ENCODE measurements at places on chromosomes 1 and 21.

- no peak for DNase-seq
These were observed 24.2 kb upstream of the DYNLT5 start for GRCh38 chr1:66728021-66728420.

DNA sequence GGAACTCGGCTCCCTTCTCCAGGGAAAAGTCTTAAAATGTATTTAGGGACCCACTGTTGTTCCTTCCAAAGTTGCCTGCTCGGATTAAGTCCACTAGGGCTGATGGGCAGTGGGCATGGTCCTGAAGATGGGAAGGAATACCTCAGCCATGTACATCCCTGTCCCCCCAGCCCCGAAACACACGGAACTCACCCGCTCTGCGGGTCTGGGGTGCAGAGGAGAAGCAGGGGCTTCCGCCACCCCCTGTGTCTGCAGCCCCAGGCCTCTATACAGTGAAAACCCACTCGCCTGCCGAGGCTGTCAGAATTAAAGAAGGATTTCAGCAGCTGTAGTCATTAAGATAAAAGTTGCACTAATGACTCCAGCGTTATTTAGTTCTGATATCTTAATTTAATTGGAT lies 212.6 kb upstream of the VAMP3 start:
- DNase-seq = no peak

DNA sequence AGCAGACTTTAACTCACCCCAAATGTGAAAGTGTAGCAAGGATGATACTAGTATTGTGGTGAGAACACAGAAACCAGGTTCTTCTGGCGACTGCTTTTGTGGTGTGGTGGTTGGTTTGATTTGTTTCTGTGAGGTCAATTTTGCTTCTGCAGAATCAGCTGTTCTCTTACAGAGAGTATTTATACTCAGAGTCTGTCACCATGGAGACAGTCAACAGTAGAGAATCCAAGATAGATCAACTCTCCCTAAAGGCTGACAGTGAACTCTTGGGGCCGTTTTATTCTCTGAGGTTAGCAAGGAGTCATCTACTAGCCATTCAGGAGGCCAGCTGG lies at the start of gene CFAP107:
CFAP107 (plus strand) TSS at position 209 of the 332 bp plus-strand sequence. CDS start 231 bp downstream, outside the sequence.
- no peak for DNase-seq

DNA sequence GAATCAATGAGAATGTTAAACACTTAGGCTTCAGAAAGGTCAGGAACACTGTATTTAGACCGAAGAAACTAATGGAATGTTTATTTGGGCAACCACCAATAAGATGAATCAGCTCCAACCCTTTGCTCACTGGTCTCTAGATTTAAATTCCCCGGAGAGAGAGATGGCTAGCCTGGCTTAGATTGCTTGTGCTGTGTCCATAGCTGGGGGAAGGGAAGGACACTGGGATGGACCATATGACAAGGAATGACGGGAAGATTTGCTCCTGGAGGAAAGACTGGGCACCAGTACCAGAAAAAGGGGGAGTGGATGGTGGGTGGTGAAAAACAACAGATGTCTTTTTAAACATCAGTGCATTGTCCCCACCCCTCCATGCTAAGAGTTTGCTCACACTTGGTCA lies 426.6 kb downstream of the DUSP10 start:
- no peak for DNase-seq

DNA sequence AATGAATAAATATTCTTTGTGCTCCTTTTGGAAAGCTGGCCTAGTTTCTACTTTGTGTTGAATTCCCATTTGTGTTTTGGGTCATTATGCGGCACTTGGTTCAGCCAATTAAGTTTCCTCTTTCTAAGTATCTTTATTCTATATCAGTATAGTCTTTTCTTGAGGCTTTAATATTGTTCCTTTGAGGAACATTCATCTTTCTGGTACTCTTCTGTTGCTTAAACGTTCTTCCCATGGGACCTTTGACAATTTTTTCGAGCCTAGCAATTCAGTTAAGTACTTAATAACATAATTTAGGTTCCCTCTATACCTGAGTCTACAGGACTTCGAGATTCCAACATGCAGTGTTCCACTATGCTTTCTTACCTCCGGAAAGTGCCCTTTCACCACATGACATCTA lies 24.9 kb downstream of the ZBTB40 start:
- no peak for DNase-seq

- DNase-seq = no peak
These were observed at the start of gene NTRK1 for GRCh38 chr1:156860628-156861423. Gene NTRK1 (plus strand): TSS chr1:156860865. CDS start chr1:156860935, 70 bp downstream.
